ENCODE measurements at places on chromosomes 5 and 9.

DNA sequence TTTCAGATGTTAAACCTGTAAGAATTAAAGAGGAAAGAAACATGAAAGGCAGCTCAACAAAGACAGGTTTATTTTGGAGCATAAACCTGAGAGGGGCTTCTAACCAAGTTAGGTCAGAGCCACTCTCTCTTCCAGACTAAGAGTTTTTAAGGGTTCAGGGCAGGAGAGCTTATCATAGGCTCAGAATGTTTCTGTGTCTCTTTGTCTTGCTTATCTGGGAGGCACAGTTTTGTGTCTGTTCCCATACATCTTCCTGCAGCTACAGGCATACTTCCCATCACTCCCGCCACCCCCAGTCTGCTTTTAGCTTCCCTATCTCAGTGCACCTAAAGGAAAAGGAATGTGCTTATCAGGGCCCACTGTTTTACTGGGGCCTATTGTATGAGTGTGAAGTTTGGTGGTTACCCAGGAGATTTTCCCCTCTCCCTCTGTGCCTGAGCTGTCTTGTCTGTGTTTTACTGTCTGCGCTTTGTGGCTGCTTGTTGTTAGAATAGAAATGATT lies 21.9 kb downstream of the CD14 start:
- DNase-seq = no peak

- DNase-seq = no peak
Measured at GRCh38 chr9:4831944-4832343, 39.2 kb downstream of the RCL1 start.

DNA sequence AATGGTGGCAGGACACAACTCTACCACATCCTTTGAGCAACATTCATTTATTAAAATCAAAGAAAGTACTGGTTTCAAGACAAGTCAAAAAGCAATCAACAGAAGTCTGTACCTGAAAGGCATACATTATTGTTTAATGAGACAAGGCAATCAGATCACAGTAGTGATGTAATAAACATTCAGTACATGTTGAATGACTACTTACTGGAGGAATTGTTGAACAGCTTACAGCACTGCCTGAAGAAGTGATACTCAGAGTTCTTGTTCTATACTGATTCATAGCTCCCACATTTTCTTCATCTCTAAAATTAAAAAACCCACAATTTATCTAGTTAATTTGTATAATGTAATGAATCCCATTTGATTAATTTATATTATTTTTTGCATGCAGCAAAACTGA lies 18.2 kb downstream of the RIOK2 start:
- DNase-seq = no peak

DNA sequence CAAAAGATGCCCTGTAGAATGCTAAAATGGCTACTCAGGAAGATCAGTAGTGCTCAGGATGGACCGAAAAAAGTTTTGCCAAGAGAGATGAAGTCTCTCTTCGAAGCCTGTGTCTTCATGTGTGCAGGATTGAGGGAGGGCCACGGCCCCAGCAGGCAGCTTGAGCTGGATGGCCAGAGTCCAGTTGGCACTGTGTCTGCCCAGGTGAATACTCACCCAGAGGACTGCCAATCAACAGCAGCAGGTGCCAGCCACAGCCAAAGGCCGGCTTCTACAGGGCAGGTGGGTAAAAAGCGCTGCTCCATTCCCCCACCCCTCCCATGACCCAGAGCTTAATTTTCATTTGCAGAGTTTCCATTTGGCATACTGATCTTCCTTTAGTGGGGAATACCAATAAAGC lies 287.9 kb upstream of the ZNF608 start:
- no peak for DNase-seq

- DNase-seq = no peak
Measured at GRCh38 chr5:72543365-72543764, 36.2 kb upstream of the ZNF366 start.

DNA sequence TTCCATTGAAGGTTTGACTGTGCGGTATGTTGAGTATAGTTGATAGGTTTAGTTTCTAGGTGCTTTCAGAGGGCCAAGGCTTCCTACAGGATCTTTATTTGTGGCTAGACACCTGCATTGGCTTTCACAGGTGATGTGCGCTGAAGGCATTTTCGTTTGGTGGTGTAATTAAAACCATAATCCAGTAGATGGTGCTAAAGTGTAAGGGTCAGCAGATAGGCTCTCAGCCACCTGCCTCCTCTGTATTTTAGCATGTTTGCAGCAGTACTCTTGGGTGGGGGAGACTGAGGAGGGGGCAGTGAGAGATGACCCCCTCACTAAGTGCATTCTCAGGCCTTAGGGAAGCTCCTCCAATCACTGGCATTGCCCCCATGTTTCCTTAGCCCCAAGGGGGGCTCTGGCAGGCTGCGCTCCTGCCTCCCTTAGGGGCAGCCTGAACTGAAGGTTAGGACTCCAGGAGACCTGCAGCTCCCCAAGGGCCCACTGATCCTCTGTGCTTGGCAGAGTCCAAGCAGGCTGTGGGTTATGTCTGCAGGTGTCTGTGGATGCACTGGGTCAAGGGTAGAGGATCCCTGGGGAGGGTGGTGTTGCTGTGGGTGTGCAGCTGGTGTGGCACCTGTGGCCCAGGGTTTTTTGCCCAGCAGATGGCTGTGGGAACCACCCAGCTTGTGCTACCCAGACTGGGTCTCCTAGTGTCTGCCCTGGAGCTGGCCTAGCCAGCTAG lies 23.4 kb downstream of the CDK20 start:
- DNase-seq = no peak

DNA sequence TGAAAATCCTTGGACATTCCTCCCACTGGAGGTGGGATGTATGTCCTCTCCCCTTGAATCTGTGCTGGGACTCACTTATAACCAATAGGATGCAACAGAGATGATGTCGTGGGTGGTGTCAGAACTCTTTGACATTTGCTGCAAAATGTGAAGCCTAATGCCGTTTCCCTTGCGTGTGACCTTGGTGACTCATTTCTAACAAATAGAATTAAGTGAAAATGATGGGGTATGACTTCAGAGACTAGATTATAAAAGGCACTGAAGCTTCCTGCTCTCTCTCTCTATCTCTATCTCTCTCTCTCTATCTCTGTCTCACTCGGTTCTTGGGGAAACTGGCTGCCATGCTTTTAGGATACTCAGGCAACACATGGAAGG lies 126.1 kb upstream of the STC2 start:
- DNase-seq = no peak

- DNase-seq = no peak
Measured at GRCh38 chr5:76391014-76391413, 12.1 kb upstream of the IQGAP2 start.

GRCh38 chr5:141521244-141521781 lies 32.4 kb downstream of the PCDHGC5 start:
- peak; percentile 68 for DNase-seq

DNA sequence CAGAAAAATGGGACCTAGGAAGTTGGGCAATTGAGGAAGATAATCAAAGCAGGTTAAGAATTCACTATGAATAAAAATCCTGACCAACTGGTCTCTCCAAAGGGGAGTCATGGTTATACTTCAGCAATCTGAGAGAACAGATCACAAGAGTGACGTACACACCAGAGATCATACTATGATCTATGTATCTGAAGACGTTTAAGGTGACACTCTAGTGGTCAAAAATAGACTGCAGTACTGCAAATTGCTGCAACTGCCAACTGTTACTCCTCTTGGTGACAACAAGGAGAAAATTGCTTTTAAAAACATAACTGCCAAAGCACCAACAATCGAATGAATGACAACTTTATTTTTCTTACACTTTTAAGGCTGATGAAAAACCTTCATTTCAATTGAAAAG lies 4.9 kb downstream of the AK6 start:
- no peak for DNase-seq

- no peak for DNase-seq
Measured at GRCh38 chr5:83549674-83550073, 78.1 kb downstream of the VCAN start.

- DNase-seq = no peak
Measured at GRCh38 chr9:22068369-22068768, 59.3 kb upstream of the CDKN2B start.

- no peak for DNase-seq
Measured at GRCh38 chr9:33249087-33249658, 9.2 kb downstream of the SPINK4 start.

GRCh38 chr9:131937451-131937850 lies 142.2 kb downstream of the MED27 start:
- DNase-seq = no peak

DNA sequence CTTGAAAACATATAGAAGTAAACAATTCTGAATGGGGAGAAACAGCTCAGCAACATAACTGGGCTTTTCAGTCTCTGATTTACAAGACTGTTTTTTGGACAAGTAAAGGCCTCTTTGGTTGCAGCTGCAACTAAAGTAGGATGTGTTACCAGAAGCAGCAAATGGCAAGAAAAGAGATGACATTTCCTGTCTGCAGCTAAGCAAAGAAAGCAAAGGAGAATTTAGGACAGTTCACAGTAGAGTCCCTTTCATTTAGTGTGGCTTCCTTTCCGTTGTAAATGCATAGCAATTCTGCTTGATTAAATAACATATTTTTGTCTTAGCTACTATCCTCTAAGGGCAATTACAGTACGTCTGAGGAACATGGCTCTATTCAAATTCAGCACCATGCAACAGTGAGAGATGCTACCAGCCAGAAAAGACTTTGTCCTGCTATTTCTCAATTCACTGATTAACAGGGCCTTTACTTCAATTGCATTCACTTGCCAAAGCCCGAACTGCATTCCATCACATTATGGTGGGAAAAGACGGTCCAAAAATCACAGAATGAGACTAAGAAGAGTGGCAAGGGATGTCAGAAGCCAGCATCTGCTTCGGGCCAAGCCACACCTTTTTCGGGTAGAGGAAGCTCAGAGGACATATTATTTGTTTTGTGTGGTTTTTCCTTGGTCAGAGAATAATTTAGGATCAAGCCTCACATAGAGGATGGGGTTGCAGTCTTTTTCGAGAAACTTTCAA lies 107.7 kb downstream of the SEMA6A start:
- DNase-seq = peak; percentile 54

DNA sequence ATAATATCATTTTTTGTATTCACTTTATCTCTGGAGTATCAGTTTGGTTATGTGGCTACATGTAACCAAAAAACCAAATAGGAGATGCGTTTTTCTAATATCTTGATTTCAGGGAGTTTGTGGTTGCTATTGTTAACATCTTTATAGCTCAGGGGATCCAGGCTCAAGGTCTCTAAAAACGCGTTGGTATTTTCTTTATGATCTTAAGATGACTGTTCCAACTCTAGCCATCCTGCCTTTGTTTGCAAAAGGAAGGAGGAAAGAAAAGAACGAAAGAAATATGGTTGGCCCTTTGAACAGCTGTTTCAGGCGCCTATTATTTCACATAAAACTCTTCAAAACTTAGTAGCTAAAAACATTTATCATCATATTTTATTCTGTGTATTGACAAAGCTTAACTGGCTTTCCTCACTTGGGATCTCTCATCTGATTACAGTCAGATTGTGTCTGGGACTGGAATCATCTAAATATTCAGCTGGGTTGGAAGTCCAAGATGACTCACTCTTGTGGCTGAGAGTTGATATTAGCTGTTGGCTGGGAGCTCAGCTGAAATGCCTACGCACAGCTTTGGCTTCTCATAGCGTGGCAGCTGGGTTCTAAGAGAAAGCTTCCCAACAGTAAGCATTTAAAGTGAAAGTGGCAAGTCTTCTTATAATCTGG lies 60.1 kb downstream of the FAM174A start:
- DNase-seq = peak; percentile 50
